ENCODE measurements at places on chromosomes 16 and 17. TPM values are rescaled to one million over a fixed set of nuclear protein-coding genes. Genes with fewer than 3 reads are reported as not detected.

The CDH3 gene
- not detected for total RNA-seq

DNA sequence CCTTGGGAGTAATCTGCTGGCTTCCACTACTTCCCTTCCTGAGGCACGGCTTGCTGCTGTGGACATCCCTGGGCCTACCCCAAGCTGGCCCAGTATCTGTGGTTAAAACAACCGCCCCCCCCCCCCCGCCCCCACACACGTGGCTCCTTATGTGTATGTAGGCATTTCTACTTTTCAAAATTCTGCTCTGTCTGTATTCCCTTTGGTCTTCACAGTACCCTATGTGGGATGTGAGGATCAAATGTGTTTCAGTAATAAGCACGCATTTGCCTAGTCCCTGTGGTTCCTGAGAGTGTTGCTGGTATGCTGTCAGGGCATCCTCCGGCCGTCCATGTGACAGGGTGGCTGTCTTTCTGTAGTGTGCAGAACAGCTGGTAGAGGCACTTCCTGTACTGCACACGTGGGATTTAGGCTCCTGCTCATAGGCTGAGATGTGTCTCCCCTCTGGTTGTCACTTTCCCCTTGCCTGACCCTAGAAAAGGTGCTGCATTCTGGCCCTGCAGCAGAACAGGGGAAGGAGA is 2.2 kb downstream of the NT5M start:
- no peak overlapping the region for H3K4me3 ChIP-seq
- no peaks in the 10 kb centered on the region for H3K36me3 ChIP-seq
- H3K27ac ChIP-seq: no peak overlapping the region
- no peak for DNase-seq
- H3K27me3 ChIP-seq: no peaks in the 10 kb centered on the region
- H3K4me1 ChIP-seq: no peaks in the 10 kb centered on the region

DNA sequence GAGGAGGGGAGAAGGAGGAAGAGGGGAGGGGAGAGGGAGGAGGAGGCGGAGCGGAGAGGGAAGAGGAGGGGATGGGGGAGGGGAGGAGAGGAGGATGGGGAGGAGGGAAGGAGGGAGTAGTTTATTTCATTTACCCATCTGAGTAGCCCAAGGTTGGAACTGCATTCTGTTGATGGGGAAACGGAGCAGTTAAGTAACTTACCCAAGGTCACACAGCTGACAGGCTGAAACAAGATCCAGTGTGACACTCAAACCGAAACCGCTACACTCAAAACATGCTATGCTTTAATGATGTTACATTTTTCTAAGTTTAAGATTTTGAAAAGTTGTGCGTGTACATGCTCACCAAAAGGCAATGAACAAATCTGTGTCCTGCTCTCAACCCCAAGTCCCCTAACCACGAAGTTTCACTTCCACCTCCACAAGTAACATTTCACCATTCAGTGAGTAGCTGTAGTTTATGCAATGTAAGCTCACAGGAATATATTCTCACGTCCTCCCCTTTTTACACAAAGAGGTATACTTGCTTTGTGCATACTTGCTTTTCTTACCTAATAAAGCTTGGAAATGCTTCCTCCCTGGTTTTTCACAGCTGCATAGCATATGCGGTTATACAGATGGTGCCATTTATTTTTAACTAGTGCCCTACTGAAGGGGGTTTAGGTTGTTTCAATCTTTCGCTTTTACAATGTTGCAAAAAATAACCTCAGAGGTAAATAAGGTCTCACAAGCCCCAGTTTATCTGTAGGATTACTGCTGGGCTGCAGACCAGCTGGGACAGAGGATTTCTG is 275.3 kb downstream of the PARN start:
- H3K4me3 ChIP-seq: no peak overlapping the region
- H3K27me3 ChIP-seq: no peaks in the 10 kb centered on the region
- no peak for DNase-seq

The CD79B gene
- total RNA-seq: 3.4 TPM

GRCh38 chr17:76076146-76076764 is 1.7 kb downstream of the GALR2 start:
- DNase-seq: no peak
- H3K36me3 ChIP-seq: no peaks in the 10 kb centered on the region
- H3K27ac ChIP-seq: no peak overlapping the region
- H3K4me3 ChIP-seq: peak overlapping the region; percentile 33
- H3K27me3 ChIP-seq: peaks cover 47% of the 10 kb centered on the region
- peaks cover 62% of the 10 kb centered on the region for H3K4me1 ChIP-seq

The RNF222 gene
- not detected for total RNA-seq

The CBFA2T3 gene
- 6.0 TPM for total RNA-seq

The ZNF597 gene
- 1.6 TPM for total RNA-seq

GRCh38 chr17:81870131-81870980 is 781 bp downstream of the ARHGDIA start:
- peak overlapping the region; percentile 99 for H3K27ac ChIP-seq
- no peaks in the 10 kb centered on the region for H3K27me3 ChIP-seq
- peak; percentile 45 for DNase-seq
- H3K4me3 ChIP-seq: peak overlapping the region; percentile 87
- peaks cover 56% of the 10 kb centered on the region for H3K4me1 ChIP-seq
- peaks cover 21% of the 10 kb centered on the region for H3K36me3 ChIP-seq

GRCh38 chr17:17549732-17550366 is 41.7 kb downstream of the PEMT start:
- no peaks in the 10 kb centered on the region for H3K36me3 ChIP-seq
- DNase-seq: peak; percentile 75
- H3K27ac ChIP-seq: peak overlapping the region; percentile 85

GRCh38 chr17:77555741-77556291 is 402.7 kb upstream of the TNRC6C start:
- H3K27me3 ChIP-seq: no peaks in the 10 kb centered on the region
- H3K36me3 ChIP-seq: no peaks in the 10 kb centered on the region
- peaks cover 10% of the 10 kb centered on the region for H3K4me1 ChIP-seq
- DNase-seq: no peak
- H3K4me3 ChIP-seq: no peak overlapping the region

- H3K27ac ChIP-seq: no peak overlapping the region
- H3K36me3 ChIP-seq: no peaks in the 10 kb centered on the region
- H3K4me3 ChIP-seq: no peak overlapping the region
- no peaks in the 10 kb centered on the region for H3K27me3 ChIP-seq
- H3K4me1 ChIP-seq: peaks cover 36% of the 10 kb centered on the region
Measured at GRCh38 chr16:58345574-58346354, 46.5 kb upstream of the GINS3 start.

The APOBR gene
- 0.29 TPM for total RNA-seq

The MEIOC gene
- total RNA-seq: not detected

- no peaks in the 10 kb centered on the region for H3K27me3 ChIP-seq
- no peak overlapping the region for H3K4me3 ChIP-seq
- H3K4me1 ChIP-seq: no peaks in the 10 kb centered on the region
- no peak for DNase-seq
Measured at GRCh38 chr17:69062860-69063581, 2.3 kb upstream of the ABCA9 start.

The TSC2 gene
- total RNA-seq: 94.5 TPM

The CCL4 gene
- total RNA-seq: not detected

The CLEC19A gene
- not detected for total RNA-seq

The RHOT1 gene
- total RNA-seq: 55.5 TPM

DNA sequence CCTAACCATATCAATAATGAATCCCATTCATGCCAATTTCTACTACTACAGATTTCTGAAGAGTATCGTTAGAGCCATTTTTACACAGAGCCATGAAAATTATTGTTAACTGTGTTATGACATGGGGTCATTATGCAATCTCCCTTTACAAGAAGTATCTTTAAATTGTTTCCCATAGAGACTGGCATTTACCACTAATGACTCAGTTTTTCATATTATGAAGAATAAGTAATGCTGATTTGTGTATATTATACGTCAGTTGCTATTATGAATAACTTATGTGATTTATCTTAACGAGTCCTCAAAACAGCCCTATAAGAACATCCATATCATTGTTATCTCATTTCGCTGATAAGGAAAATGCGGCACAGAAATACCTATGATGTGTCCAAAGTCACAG is 173.8 kb downstream of the KCNJ2 start:
- no peaks in the 10 kb centered on the region for H3K36me3 ChIP-seq
- no peak overlapping the region for H3K4me3 ChIP-seq
- no peaks in the 10 kb centered on the region for H3K4me1 ChIP-seq
- H3K27me3 ChIP-seq: no peaks in the 10 kb centered on the region

The TMED6 gene
- 0.76 TPM for total RNA-seq

- no peak overlapping the region for H3K4me3 ChIP-seq
- DNase-seq: no peak
- H3K4me1 ChIP-seq: peaks cover 32% of the 10 kb centered on the region
- no peaks in the 10 kb centered on the region for H3K36me3 ChIP-seq
- H3K27me3 ChIP-seq: peaks cover 41% of the 10 kb centered on the region
- peak overlapping the region; percentile 35 for H3K27ac ChIP-seq
Measured at GRCh38 chr17:7380321-7380720, 568 bp upstream of the TNK1 start.

The CSH1 gene
- total RNA-seq: not detected
